Stomach (tissue), 19 donors: ENCODE measurements at places on chromosomes 2 and 18. TPM values are rescaled to one million over a fixed set of nuclear protein-coding genes. Genes with fewer than 3 reads are reported as not detected.

DNA sequence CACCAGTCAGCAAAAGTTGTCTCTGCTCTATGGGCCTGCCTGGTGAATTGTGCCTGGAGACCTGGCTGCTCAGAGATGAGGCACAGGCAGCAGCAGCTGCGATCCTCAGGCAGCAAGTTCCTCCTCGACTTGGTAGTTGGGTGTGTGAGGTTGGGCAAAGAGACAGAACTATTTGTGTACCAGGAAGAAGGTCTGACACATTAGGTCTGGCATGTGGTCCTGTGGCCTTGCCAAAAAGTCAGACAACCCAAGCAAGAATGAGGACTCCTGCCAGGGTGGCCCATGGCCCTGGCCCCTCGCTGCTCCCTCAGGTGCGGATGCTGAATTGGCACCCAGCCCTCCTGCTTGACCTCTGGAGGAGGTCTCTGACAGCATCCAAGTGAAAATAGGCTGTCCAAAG, 192.7 kb downstream of the DYSF start:
- H3K36me3 ChIP-seq, result no peaks in the 10 kb centered on the region
- no peak overlapping the region for H3K27ac ChIP-seq
- H3K27me3 ChIP-seq, result no peaks in the 10 kb centered on the region

SETBP1 gene
- total RNA-seq, result 25.1 TPM

DNA sequence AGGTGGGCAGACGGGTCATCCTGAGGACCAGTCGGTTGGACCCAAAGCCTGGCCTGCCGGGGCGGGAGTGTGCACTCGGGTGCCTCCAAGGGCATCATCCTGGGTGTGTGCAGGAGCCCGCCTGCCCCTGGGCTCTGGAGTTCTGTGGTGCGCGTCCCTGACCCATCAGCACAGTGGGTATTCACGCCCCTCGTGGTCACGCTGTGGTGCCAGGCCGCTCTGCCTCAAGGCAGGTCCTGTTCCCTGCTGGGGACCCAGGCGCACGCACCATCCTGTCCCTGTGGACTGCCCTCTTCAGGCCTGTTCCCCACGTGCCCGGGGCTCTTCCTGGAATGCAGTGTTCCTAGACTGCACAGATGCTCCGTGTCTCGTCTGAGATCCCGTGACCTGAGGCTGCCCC, 14.3 kb upstream of the D2HGDH start:
- H3K27me3 ChIP-seq, result no peaks in the 10 kb centered on the region
- no peak for DNase-seq
- H3K36me3 ChIP-seq, result peaks cover 95% of the 10 kb centered on the region
- no peak overlapping the region for H3K27ac ChIP-seq
- H3K4me3 ChIP-seq, result no peak overlapping the region

EVX2 gene
- not detected for total RNA-seq

DNA sequence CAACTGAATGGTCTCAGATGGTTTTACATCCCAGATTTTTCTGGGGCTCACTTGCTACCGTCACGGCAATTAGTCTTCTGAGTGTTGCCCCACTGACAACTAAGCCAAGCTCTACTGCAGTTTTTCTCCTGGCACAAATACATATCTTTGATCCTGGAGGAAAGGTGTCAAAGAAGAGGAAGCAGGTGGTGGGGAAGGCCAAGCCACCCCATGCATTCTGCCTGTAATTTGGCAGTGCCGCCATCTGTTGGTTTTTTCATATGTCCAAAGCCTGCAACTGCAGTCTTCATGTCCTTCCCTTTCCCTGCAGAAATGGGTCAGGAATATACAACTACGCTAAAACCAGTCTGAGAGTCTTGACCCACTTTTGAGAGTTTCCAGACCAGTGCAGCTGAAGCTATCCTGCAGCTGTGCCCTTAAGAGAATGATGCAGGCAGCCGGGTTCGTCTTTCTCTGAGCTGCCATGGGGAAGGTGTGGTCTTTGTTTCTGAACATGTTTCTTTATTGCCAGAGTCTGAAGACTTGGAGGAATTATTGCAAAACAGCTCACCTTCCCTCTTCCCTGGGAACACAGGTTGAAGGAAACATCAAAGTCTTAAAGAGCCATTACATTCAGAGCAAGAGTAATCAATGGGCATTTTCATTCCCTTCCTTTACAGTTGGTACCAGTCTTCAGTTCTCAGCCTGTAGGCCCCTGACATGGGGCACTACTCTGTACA, 71.8 kb upstream of the ATL2 start:
- H3K27ac ChIP-seq, result no peak overlapping the region
- H3K36me3 ChIP-seq, result no peaks in the 10 kb centered on the region
- H3K4me1 ChIP-seq, result no peaks in the 10 kb centered on the region

DNA sequence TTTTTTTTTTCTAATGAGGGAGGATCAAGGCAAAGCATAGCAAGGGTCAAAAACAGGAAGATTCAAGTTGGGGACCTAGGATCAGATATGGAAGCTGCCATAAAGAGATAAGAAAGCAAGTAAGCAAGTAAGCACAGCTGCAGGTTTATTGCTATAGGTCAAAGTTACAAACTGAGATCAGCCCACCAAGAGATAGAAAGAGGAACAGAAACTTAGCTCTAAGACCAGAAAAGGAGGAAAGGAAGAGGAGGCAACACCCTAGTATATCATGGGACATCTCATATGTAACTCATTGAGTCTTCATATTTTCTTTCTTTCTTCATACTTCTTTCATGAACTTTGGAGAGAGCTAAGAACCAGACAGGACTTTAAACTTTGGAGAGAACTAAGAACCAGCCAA, 295.9 kb upstream of the CRIM1 start:
- no peak overlapping the region for H3K27ac ChIP-seq
- H3K4me1 ChIP-seq, result no peaks in the 10 kb centered on the region
- no peaks in the 10 kb centered on the region for H3K36me3 ChIP-seq
- no peak for DNase-seq

LYG1 gene
- total RNA-seq, result 16.4 TPM

SERPINB3 gene
- not detected for total RNA-seq

GRCh38 chr2:69946351-69947324, 14.8 kb downstream of the ASPRV1 start:
- H3K27me3 ChIP-seq, result peaks cover 10% of the 10 kb centered on the region
- peaks cover 44% of the 10 kb centered on the region for H3K4me1 ChIP-seq
- H3K4me3 ChIP-seq, result no peak overlapping the region
- DNase-seq, result peak; percentile 65
- peak overlapping the region; percentile 13 for H3K27ac ChIP-seq

DNA sequence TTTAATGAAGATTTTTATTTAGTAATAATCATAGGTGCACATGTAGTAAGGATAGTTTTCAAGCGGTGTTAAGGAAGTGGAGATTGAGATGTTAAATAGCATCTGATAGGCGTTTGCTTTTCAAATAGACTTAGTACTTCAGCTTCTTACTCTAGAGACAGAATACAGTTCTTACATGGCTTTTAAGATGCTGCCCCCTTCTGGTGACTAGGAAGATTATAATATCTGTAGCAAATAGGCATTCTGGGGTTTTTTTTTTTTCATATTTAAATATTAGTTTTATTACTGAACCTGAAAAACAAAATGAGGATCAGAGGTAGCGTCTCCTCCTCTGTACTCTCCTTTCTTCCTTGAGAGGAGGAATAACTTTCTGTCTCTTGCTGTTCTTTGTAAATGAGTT, 100.2 kb downstream of the AGAP1 start:
- no peak overlapping the region for H3K27ac ChIP-seq
- no peak overlapping the region for H3K4me3 ChIP-seq
- H3K4me1 ChIP-seq, result peaks cover 6% of the 10 kb centered on the region
- H3K36me3 ChIP-seq, result no peaks in the 10 kb centered on the region
- DNase-seq, result no peak

GRCh38 chr18:48875314-48875941, 75.3 kb downstream of the SMAD7 start:
- H3K36me3 ChIP-seq, result no peaks in the 10 kb centered on the region
- no peak overlapping the region for H3K4me3 ChIP-seq
- H3K27ac ChIP-seq, result no peak overlapping the region
- no peaks in the 10 kb centered on the region for H3K4me1 ChIP-seq

HTR2B gene
- total RNA-seq, result 0.89 TPM

DNA sequence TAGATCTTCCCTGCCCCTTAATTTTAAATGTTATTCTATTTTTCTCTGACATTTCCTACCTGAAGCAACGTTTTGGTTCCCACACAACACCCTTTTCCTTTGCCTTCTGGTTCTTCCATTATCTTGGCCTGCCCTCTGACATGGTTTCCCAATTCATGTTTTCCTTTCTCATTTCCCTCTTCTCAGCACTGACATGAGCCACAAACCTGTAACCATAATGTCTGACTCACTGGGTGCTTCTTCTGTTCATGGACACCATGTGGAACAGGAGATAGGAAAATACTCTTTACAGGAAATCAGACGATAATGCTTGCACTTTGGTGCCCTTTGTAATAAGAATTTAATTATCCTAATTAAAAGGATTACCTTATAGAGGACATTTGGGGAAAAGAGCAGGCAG, 142.0 kb downstream of the ZEB2 start:
- H3K36me3 ChIP-seq, result no peaks in the 10 kb centered on the region
- peaks cover 28% of the 10 kb centered on the region for H3K4me1 ChIP-seq
- no peaks in the 10 kb centered on the region for H3K27me3 ChIP-seq
- DNase-seq, result no peak

DNA sequence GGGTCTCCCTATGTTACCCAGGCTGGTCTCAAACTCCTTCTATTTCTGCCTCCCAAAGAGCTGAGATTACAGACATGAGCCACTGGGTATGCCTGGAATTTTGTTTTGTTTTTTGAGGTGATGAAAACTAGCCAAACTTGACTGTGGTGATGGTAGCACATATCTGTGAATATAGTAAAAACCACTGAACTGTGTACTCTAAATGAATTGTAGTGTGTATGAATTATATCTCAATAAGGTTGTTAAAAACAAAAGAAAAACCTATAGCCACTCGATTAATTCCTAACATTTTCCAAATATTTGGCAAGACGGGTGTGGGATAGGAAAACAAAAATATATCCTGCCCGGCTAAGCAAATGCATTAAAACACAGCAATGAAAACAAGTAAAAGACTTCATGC, 1302.3 kb upstream of the CHAC2 start:
- no peak overlapping the region for H3K4me3 ChIP-seq
- H3K27ac ChIP-seq, result no peak overlapping the region
- H3K36me3 ChIP-seq, result no peaks in the 10 kb centered on the region

GRCh38 chr2:85308896-85309555, 18.8 kb downstream of the TGOLN2 start:
- H3K4me1 ChIP-seq, result peaks cover 27% of the 10 kb centered on the region
- no peak overlapping the region for H3K4me3 ChIP-seq
- no peaks in the 10 kb centered on the region for H3K36me3 ChIP-seq
- DNase-seq, result peak; percentile 55
- H3K27me3 ChIP-seq, result no peaks in the 10 kb centered on the region

GRCh38 chr2:63587814-63588384, 378 bp downstream of the WDPCP start:
- peak overlapping the region; percentile 91 for H3K4me3 ChIP-seq
- H3K27me3 ChIP-seq, result no peaks in the 10 kb centered on the region
- peak overlapping the region; percentile 92 for H3K27ac ChIP-seq
- peaks cover 11% of the 10 kb centered on the region for H3K36me3 ChIP-seq
- peaks cover 37% of the 10 kb centered on the region for H3K4me1 ChIP-seq

SRD5A2 gene
- total RNA-seq, result not detected

- H3K27me3 ChIP-seq, result no peaks in the 10 kb centered on the region
- H3K4me1 ChIP-seq, result no peaks in the 10 kb centered on the region
- DNase-seq, result no peak
- H3K27ac ChIP-seq, result no peak overlapping the region
- no peaks in the 10 kb centered on the region for H3K36me3 ChIP-seq
- H3K4me3 ChIP-seq, result no peak overlapping the region
Measured at GRCh38 chr18:55300936-55301531, 287.0 kb downstream of the TCF4 start.

- DNase-seq, result peak; percentile 45
- peaks cover 15% of the 10 kb centered on the region for H3K27me3 ChIP-seq
- H3K27ac ChIP-seq, result no peak overlapping the region
- H3K36me3 ChIP-seq, result no peaks in the 10 kb centered on the region
- H3K4me3 ChIP-seq, result no peak overlapping the region
- H3K4me1 ChIP-seq, result peaks cover 30% of the 10 kb centered on the region
Measured at GRCh38 chr2:72138011-72138881, 9.4 kb downstream of the CYP26B1 start.

SALL3 gene
- total RNA-seq, result not detected

DNA sequence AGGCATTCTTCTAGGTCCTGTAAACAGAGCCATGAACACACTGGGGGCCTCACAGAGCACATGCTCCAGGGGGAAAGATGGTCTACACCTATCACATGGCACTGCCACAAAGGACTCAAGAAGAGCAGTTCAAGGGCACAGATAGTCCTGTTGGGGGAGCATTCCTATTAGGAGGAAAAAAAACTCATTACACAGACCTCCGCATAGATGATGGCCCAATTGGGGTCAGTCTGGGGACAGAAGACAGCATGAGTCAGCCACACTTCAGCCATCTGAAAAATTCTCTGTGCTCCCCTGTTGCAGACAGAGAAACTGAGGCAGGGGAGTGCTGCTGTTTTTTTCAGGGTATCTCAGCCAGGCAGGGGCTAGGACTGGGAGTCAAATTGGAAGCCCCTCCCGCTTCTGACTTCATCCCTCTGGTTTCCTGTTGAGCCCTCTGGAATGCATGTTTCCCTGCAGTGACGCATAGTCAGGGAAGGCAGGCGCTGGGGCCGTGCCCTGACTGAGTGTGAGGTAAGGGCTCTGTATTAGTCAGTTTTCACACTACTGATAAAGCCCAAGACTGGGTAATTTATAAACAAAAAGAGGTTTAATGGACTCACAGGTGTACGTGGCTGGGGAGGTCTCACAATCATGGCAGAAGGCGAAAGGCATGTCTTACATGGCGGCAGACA, 67.9 kb downstream of the RHOB start:
- no peaks in the 10 kb centered on the region for H3K36me3 ChIP-seq
- DNase-seq, result no peak
- H3K4me3 ChIP-seq, result no peak overlapping the region
- no peak overlapping the region for H3K27ac ChIP-seq

DNA sequence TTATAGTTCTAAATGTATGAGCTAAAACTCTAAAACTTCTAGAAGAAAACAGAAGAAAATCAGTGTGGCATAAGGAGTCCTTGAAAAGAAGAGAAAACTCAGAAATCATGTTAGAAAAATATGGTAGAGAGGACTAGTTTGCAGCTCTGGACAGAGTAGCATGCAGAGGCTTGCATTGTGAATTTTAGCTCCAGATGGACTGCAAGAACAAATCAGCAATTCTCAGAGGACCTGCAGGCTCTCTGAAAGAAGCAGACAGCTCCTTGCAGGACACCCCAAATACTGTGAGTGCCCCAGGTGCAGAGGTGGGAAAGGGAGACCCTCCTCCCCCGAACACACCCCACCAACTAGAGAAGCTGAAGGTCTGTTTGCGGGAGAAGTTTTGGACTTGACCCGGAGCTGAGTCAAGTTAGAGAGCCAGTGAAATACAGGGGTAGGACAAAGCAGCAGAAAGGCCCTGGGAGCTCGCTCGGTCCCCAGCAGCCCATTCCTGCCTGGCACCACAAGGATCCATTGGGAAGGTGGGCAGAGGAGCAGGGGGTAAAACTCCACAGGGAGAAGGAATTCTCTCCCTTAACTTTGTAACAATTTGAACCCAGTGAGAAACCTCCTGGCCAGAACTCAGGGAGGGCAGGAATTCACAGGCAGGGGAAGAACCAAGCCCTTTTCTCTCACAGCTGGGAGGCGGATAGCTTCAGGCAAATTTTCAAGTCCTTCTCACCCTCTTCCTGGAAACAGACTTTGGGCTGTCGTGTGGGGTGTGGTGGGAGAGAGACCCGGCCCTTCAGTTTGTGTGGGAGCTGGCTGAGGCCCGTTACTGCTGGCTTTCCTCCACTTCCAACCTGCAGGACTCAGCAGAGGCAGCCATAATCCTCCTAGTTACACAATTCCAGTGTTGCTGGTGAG, 216.2 kb upstream of the SLC35G4 start:
- H3K4me1 ChIP-seq, result no peaks in the 10 kb centered on the region
- DNase-seq, result no peak
- no peak overlapping the region for H3K27ac ChIP-seq
- H3K27me3 ChIP-seq, result no peaks in the 10 kb centered on the region
- H3K4me3 ChIP-seq, result no peak overlapping the region

GRCh38 chr2:225056330-225057073, 14.2 kb upstream of the DOCK10 start:
- no peak for DNase-seq
- H3K4me3 ChIP-seq, result no peak overlapping the region
- H3K4me1 ChIP-seq, result no peaks in the 10 kb centered on the region
- H3K27ac ChIP-seq, result no peak overlapping the region
